Aorta (tissue), 5 donors: ENCODE measurements at places on chromosomes 4 and X. TPM values are rescaled to one million over a fixed set of nuclear protein-coding genes. Genes with fewer than 3 reads are reported as not detected.

- no peak for DNase-seq
- H3K27me3 ChIP-seq, result no peaks in the 10 kb centered on the region
- no peak overlapping the region for H3K4me3 ChIP-seq
- no peaks in the 10 kb centered on the region for H3K4me1 ChIP-seq
- no peak overlapping the region for H3K27ac ChIP-seq
Observed at GRCh38 chrX:152528193-152528592, 77.1 kb upstream of the GABRA3 start.

GRCh38 chrX:8984231-8984630, 49.7 kb downstream of the FAM9B start:
- H3K4me1 ChIP-seq, result no peaks in the 10 kb centered on the region
- DNase-seq, result no peak
- H3K4me3 ChIP-seq, result no peak overlapping the region
- no peak overlapping the region for H3K27ac ChIP-seq

- H3K36me3 ChIP-seq, result no peaks in the 10 kb centered on the region
- H3K4me1 ChIP-seq, result no peaks in the 10 kb centered on the region
- H3K27ac ChIP-seq, result no peak overlapping the region
- no peaks in the 10 kb centered on the region for H3K27me3 ChIP-seq
- H3K4me3 ChIP-seq, result no peak overlapping the region
Observed at GRCh38 chr4:120018786-120019185, 47.9 kb downstream of the MAD2L1 start.

- H3K27me3 ChIP-seq, result no peaks in the 10 kb centered on the region
- no peak overlapping the region for H3K4me3 ChIP-seq
- no peak for DNase-seq
- no peaks in the 10 kb centered on the region for H3K36me3 ChIP-seq
- H3K27ac ChIP-seq, result no peak overlapping the region
- no peaks in the 10 kb centered on the region for H3K4me1 ChIP-seq
Observed at GRCh38 chrX:119481323-119481801, 13.1 kb downstream of the SLC25A5 start.

Gene TCP11X2
- total RNA-seq, result not detected
